ENCODE measurements at places on chromosomes 3 and 15.
A peak's percentile ranks its signal among the peaks of the same experiment; 100 is the strongest.

- no peak for DNase-seq
Observed at GRCh38 chr3:19540464-19540863, 392.2 kb downstream of the KCNH8 start.

DNA sequence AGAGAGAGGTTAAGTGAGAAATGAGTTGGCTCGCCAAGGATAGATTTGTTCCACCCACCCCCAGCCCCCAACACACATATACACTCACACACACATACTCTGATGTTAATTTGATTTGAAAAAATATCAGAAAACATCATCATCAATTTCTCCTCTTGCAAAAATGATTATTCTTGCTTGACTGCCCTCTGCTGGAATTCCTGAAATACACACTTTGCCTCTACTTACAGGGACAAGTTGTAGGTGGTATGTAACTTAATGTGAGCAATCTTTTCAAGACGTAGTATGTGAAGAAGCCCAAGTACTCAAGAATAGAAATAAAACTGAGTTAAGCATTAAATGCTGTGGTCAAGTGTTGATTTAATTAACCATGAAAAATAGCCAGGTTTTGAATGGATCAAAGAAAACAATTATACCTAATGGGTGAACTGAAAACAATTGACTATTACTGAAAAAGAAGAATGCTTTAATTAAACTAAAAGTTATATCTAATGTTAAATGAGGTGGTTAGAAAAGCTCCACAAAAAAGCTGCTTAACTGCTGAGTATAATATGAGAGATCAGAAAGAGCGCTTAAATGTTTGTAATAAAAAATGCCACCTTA lies 46.6 kb upstream of the MDFIC2 start:
- DNase-seq: peak; percentile 1

- DNase-seq: no peak
Observed at GRCh38 chr3:45816544-45816943, 20.2 kb upstream of the SLC6A20 start.

- no peak for DNase-seq
Observed at GRCh38 chr3:151402349-151402748, 17.8 kb upstream of the P2RY12 start.

GRCh38 chr3:42071904-42072812 lies 19.0 kb upstream of the TRAK1 start:
- DNase-seq: peak; percentile 41

DNA sequence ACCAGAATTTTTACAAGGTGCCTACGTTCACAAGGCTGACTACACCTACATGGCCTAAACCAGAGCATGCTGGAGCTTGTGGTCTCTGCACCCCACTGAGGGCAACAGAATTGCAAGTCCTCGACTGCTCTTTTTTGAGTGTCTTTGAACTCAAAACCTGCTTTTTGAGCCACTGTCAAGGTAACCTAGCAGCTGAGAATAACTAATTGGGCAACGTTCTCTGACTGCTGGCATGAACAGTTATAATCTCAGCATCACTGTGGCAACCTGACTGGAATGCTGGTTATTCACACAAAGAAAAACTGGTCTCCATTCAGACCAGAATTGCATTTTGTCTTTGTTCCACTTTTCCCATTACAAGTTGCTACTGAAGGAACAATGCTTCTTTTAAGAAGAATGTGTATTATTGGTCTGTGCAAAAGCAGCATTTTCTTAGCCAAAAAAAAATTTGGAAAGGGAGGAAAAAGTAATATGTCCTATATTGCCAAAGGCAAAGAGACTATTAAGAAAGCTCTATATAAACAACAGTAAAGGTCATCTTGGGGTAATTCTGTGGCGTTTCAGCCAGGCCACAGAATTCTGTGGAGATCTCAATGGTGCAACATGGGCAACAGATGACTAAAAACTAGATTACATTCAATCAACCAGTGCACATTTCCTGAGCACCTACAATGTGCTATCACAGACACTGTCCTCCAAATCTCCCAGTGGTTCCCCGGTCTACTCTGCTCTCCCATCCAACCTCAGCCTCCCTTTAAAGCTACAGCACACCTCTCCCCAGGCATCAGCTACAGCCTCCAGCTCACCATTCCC lies 76.8 kb downstream of the TNIK start:
- no peak for DNase-seq

DNA sequence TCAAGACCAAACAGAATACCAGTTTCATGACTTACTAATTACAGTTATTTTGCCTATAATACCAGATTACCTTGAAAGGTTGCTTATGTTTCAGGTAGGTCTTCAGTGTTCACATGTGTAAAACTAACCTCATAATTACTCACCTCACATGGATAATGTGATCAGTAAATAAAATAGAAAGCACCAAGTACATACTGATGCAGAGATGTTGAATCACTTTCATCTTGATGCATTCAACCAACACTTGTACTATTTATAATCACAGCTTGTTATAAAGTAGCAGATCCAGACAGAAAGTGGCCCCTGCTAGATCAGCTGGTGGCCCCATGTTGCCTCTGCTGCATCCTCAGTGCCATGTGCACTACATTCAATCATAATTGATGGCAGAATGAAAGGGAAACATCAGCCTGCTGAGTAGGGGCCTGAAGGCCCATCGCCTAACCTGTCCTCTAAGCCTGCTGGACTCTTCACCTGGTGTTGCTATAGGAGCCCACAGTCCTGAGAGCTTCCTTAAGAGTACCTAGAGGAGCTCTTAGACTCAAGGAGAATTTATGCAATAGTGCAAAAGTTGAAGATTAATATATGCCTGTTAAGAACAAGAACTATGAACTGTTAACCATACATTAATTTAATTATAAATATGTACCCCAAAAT lies 154.3 kb downstream of the PLCL2 start:
- DNase-seq: no peak

DNA sequence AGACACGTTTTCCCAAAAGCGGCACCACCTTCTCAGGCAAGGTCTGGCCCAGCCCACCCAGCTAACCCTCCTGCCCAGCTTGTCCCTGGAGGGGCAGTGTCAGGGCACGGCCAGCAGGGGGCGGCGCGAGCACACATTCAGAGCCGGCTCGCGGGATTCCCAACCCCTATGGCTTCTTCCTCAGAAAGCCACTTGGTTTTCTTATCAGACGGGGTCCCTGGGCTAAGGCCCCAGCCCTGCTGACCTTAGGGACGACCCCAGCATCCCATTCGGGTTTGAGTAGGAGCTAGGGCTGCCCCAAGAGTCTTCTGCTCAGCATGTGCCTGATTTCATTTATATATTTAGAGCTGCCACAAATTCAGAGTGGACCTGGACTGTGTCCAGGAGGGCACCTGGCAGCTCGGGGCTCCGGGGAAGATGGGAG lies 14.5 kb downstream of the RLBP1 start:
- peak; percentile 96 for DNase-seq

DNA sequence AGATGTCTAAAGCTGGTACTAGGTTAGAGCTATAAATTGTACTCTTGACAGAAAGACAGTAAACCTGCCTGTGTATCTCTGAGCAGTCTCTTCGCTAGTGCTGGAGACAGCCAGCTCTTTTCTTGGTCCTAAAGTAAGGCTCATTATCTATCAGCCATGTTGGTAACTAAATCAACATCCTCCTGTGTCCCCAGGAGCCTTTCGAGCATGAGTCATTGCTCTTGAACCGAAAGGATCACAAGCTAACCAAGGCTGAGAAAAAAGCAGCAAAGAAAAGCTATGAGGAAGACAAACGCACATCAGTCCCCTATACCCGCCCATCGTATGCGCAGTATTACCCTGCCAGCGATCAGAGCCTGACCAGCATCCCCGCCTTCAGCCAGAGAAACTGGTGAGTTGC lies 25.0 kb upstream of the TEX264 start:
- no peak for DNase-seq

- no peak for DNase-seq
Observed at GRCh38 chr3:19645093-19645492, 288.9 kb downstream of the EFHB start.

GRCh38 chr3:117761703-117762620 lies 1052.4 kb downstream of the TUSC7 start:
- DNase-seq: no peak

- DNase-seq: no peak
Observed at GRCh38 chr3:23612296-23612891, 193.4 kb upstream of the UBE2E1 start.

DNA sequence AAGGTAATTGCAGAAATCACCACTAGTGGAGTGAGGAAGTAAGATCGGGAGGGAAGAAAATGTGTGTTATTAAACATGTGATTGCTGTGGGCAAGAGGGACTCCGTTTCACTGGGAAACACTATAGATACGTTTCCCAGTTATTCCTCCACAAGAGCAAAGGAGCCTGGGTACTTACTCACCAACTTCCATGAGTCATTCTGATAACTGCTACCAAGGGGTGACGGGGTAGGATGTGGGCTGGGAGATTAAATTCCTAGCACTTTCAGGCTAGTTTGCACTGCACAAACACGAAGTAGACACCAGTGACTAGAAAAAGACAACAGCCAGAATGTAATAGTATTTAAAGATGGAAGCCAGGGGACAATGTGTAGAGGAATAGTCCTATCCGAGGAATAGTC lies 812.9 kb upstream of the CFAP20DC start:
- no peak for DNase-seq

DNA sequence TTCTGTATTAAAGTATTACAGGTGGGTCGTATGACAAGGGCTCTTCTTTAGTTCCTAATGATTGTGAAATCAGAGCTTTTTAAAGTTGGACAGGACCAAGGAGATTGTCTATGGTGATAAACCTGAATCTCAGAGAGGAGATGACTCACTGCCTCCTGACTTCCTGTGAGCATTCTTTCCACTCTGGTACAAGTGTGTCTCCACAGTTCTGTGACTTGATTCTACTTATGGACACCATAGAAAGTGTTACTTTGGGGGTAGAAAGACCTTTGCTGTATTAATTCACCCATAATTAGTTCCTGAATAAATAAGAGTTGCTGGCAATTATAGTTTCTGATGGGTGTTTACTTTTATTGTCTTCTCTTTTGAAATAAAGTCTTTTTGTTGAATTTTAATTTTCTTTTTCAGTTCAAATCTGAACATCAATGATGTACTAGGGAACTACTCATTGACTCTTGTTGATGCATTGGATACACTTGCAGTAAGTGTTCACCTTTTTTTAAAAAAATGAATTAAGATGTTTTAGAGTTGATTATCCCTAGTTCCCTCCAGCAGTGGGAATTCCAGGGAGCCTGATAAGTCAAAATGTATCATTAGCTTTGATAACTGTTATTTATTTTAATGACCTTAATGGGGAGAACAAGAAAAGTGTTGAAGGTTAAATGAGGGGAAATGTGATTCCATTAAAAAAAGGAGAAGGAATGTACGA lies 7.4 kb downstream of the EDEM1 start:
- DNase-seq: no peak

GRCh38 chr15:35252351-35252865 lies 167.3 kb upstream of the NANOGP8 start:
- no peak for DNase-seq

- peak; percentile 54 for DNase-seq
Observed at GRCh38 chr15:57259568-57260040, 116.7 kb upstream of the CGNL1 start.

GRCh38 chr15:91431041-91431715 lies 331.1 kb downstream of the SV2B start:
- no peak for DNase-seq

GRCh38 chr15:87347806-87348515 lies 908.6 kb downstream of the NTRK3 start:
- DNase-seq: no peak

- peak; percentile 31 for DNase-seq
Observed at GRCh38 chr3:198071602-198072287, 111.7 kb downstream of the LMLN start.

DNA sequence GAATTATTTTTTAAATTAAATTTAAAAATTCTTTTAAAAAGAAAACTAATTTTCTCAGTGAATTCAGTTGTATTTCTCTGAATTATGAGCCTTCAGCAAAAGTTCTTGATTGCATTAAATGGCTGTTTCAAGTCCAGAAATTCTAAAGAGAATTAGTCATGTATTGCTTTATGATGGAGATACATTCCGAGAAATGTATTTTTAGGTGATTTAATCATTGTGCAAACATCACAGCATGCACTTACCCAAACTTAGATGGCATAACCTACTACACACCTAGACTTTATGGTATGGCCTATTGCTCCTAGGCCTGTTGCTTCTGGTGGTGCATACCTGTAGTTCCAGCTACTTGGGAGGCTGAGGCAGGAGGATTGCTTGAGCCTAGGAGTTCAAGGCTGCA lies 44.3 kb upstream of the GCNT3 start:
- DNase-seq: no peak

DNA sequence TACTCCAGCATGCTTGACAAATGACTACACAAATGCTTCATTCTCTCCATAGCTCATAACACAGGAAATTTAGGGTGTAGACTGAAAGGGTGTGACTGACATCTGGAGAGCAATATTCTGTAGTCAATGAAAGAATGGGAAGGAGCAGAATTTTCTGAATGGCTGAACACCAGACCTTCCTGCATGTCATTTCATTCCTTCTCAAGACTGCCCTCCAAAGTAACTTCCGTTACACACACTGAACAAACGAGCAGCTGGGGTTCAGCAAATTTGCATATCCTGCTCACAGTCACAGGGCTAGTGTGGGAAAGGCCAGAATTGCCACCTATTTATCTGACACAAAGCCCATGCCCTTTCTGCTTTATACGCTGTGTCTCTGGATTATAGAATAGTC lies 325.0 kb upstream of the CFAP20DC start:
- DNase-seq: no peak

- DNase-seq: no peak
Observed at GRCh38 chr15:71384501-71384900, 269.2 kb downstream of the THSD4 start.

All from H7 (cell line).